Nephron progenitor cell (in vitro differentiated cells): ENCODE measurements at places on chromosomes 5 and 9.

- no peak for DNase-seq
Measured at GRCh38 chr5:103669615-103670014, 107.0 kb upstream of the NUDT12 start.

DNA sequence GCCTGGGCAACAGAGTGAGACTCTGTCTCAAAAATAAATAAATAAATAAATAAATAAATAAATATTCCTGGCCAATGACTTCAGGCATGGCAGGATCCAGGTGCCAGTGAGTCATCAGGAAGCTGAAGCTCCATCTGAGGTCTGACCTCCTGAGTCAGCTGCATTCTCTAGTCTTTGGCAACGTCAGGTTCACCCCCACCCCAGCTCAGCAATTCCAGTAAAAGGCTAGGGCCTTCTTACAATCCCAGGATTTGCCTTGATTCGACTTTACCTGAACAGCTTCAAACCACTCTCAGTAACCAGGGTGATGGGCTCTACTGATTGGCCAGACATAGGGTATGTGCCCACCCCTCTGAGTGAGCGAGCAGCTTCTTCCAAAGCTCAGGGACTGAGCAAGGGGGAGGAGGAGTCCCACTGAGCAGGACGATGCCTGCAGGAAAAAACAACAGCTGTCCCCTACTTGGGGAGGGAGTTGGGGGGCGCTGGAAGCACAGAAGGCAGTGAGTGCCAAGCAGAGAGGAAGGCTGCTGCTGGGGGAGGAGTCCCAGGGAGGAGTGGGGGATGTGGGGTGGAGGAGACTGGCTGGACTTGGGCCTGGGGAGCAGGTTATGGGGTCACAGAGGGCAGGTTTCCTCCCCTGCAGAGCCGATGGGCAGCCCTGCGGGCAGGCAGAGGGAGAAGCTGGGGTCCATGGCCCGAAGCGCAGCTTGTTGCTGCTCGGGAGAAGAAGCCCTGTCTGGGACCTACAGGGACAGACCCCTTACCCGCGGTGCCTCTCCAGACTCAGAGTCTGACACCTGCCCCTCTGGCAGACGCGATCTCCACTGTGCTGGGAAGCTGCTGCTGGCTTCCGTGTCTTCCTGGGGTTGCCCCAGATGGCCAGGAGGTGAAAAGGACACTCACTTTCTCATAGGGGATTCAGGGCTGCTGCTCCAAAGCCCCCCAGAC lies 25.9 kb upstream of the UNC5A start:
- no peak for DNase-seq

GRCh38 chr5:150516011-150516410 lies 8.1 kb downstream of the NDST1 start:
- DNase-seq, result no peak

GRCh38 chr9:13378154-13378553 lies 98.7 kb upstream of the MPDZ start:
- no peak for DNase-seq
